NCI-H510A (cell line): ENCODE measurements at places on chromosomes 3 and 15.

DNA sequence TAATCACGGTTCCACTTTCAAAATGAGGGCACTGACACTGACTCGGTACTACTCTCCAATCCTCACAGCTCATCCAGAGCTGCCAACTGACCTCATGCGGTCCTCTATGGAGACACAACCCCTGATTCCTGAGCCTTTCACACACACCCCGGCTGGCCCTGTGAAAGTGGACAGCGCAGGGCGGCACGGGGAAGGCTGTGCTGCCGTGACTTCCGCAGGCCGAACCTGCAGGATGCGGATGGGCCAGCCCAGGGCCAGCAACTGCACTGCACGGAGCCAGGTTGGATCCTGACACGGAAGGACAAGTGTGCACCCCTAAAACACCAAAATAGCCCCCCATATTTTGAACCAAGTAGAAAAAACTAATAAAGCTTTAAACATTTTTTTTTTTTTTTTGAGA is 41.0 kb downstream of the IQSEC1 start:
- DNase-seq: no peak

- no peak for DNase-seq
Observed at GRCh38 chr15:77839456-77839855, 206.7 kb upstream of the LINGO1 start.

DNA sequence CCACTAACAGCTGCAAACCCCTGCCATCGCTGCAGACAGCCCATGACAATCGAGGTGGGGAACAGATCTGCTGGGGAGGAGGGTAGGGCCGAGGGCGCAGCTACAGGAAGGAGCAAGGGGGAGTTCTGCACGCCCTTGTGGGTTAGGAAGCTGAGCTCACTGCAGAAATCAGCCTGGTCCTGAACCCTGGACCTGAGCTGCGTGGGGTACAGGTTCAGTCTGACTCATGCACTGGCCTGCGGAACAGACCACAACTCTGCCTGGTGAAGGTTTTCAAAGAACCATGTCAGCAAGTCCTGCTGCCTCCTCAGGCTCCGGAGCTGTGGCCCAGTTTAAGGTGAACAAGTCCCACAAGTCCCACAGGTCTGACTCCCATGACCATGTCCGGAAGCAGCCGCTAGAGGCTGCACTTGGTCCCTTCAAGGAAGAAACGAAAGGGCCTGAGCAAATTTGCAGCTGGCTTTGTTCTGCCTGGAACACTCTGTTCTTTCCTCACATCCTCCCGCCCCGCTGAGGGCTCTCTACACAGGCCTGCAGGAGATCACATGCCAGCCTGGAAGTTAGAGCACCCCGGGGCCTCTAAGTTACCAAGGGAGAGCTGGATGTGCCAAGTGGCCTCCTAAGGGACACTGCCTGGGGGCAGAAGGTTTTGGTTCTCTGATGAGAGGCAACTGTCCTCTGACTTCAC is 49.4 kb upstream of the AKAP13 start:
- peak; percentile 36 for DNase-seq

DNA sequence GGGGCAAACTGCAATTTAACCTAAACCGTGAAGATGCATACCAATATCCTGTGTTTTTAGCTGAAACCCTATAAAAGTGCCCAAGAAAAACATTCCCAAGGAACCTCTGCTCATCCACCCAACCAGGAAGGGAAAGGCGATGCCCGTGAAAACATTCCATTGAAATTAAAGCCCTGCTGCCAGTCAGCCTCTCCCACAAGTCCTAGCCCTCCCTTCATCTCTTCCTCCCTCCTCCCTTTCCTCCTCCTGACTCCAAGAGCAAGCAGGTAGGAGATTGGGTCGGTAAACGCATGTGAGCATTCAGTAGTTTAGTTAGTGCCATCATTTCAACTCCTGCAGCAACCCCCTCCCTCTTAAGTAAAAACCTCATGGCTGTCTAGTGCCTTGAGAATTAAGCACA is 27.7 kb downstream of the HES1 start:
- DNase-seq: no peak

DNA sequence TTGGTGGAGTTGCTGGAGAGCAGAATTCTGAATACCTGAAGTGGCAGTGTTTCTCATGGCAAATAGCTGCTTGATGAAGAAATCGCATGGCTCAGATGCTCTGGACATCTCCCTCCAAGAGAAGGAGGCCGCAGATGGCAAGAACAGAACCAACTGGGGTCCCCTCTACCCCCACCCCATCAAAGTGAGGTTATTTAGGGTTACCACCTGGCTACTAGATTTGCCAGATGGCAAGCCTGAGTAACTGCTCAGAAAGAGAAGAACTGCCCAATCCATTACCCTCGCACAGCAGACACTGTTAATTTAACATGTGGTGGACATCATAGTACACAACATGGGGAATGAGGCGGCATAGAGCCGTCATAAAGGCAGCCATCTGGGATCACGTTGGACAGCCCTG is 30.5 kb upstream of the LIPC start:
- DNase-seq: no peak

DNA sequence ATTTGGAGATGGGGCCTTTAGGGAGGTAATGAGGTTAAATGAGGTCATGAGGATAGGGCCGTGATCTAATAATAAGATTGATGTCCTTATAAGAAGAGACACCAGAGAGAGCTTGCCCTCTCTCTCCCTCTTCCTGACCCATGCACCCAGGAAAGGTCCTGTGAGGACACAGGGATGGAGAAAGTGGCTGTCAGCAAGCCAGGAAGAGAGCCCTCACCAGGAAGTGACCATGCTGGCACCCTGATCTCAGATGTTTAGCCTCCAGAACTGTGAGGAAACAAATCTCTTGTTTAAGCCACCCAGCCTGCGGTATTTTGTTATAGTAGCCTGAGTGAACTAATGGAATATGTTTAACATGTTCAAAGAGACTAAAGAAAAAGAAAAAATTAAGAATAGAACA is 15.3 kb upstream of the GNB5 start:
- no peak for DNase-seq

- no peak for DNase-seq
Observed at GRCh38 chr3:129735638-129736037, 129.2 kb upstream of the PLXND1 start.

DNA sequence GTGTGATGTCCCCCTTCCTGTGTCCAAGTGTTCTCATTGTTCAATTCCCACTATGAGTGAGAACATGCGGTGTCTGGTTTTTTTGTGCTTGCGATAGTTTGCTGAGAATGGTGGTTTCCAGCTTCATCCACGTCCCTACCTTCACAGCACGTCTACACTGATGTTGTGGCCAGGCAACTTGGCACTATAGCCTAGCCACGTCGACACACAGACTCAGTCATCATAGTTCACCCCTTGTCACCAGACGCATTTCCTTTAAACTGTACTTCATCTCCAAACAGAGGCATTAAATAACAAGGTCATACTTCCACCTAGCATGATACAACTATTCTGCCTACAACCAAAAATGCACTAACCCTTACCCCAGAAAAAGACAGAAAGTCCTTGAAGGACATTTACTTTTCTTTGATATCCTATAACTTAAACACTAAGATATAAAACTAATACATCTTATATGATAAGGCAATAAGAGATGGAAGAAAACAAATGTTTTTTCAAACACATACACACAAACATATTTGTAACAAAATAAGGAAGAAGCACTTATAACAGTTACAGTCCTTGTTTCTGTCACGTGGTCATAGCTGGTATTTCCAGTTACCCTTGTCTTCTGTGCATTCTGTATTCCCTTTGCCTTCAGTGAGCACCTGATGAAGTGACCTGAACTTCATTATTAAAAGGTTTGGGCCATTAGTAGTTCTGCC is 121.4 kb downstream of the KLF13 start:
- DNase-seq: no peak

- no peak for DNase-seq
Observed at GRCh38 chr3:194485468-194485880, 1.3 kb downstream of the ATP13A3 start.

- DNase-seq: no peak
Observed at GRCh38 chr3:175526191-175526590, 667.1 kb downstream of the NAALADL2 start.

- no peak for DNase-seq
Observed at GRCh38 chr15:98684436-98684835, 36.1 kb downstream of the IGF1R start.

GRCh38 chr3:98817547-98818041 is 54.5 kb downstream of the ST3GAL6 start:
- DNase-seq: no peak

DNA sequence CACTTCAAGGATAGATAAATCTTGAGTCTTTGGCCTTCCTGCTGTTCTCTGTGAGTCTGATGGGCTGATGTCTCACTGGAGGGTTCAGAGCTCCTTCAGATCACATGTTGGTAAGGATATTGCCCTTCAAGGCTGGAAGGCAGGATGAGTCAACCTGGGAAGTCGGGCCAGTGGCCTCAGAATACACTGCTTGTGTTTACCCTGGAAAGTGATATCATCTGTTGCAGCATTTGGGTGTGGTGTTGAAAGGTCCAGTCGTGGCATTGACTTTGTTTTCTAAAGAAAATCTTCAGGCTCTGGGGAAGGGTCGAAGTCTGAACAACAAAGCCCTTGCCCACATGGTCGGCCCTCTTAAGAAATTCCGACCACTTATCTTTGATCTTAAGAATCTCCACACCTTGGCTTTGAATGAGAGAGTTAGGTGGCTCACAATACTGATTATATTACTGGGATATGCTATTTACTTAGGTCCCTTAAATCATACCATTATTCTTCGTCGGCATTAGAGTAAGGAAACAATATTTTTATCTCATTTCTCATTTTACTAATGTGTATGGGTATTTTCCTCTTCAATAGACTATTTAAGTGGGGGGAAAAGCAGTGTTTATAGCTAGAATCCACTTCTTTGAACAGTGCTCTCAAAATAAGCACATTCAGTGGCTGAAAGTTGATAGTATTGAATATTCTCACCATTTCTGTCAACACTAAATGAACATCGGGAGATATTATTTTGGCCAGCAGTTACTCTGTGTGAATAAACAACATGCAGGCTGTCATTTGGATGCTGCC is 303.9 kb upstream of the RASGRP1 start:
- no peak for DNase-seq

DNA sequence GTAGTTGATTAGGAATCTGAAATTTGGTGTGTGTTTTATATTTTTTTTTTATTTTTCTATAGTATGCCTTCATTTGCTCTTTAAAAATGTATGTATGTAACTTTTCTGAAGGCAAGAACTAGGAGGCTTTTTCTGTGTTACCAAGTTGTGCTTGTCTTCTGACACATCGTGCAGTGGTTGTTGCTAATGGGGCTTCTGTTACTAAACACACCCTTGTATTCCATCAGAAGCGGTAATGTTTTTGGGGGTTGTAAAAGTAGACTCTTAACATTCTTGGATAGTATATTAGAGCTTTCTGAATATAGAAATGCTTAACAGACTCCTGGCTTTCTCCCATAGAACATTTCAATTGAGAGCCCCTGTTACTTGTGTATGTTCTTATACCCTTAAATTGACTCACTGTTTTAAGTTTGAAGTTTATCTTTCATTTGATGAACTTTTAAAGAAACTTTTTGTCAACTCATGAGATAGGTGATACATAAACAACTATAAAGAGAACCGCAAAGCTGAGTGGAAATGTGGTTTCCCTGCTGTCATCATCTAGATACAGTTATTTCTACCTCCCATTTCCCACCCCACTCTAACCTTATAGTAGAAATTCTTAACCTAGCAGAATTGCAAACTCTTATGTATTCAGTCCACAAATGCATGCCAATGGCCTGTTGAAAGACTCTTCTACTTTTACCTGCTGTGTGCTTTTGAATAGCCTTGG is 2.5 kb downstream of the TIPARP start:
- DNase-seq: no peak

DNA sequence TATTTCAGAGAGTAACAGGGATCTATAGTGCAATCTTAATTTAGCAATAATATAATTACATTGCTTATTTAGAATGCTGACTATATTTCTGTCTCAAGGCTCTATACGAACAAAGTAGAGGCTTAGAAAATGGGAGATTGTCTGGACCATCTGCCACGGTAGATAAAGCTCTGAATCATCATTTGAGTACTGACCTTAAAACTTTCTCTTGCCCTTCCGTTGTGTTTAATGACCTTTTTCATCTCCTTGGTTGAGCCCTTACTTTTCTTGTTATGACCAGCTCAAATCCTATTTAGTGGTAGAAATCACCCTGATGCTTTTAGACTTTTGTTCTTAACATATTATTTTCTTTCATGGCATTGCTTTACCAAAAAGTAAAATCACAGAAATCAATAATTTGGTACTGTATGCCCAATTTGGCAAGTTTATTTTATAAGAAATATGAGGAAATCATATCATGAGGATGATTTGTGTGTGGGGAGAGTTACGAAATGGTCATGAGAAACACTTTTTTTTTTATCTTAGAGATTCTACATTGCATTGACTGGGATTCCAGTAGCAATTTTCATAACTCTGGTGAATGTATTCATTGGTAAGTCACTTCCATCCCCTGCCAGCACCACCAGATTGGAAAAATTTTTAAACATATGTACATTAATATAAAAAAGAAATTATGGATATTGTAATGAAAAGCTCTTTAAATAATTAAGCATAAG is 11.0 kb downstream of the NDUFB5 start:
- no peak for DNase-seq

DNA sequence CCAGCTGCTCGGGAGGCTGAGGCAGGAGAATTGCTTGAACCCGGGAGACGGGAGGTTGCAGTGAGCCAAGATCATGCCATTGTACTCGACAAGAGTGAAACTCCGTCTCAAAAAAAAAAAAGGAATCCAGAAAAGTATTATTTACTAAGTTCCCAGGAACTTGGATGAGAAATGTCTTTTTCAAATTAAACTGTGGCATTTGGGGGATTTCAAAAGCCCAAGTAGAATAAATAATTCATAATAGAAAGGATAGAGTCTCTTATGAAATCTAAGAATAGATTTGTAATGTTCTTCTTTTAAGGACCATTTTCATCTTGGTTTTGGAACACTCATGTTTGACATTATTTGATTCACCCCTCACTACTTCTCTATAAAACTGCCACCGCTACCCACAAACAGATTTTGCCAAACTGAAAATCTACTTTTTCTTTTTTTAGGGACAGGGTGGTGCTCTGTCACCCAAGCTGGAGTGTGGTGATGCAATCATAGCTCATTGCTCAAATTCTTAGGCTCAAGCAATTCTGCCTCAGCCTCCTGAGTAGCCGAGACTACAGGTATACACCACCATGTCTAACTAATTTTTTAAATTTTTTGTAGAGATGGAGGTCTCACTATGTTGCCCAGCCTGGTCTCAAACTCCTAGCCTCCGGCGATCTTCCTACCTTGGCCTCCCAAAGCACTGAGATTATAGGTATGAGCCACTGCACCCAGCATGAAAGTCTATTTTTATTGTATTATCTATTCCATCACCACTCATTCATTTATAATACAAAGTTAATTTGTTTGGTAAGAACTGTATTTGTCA is 99.3 kb downstream of the SENP2 start:
- DNase-seq: no peak

DNA sequence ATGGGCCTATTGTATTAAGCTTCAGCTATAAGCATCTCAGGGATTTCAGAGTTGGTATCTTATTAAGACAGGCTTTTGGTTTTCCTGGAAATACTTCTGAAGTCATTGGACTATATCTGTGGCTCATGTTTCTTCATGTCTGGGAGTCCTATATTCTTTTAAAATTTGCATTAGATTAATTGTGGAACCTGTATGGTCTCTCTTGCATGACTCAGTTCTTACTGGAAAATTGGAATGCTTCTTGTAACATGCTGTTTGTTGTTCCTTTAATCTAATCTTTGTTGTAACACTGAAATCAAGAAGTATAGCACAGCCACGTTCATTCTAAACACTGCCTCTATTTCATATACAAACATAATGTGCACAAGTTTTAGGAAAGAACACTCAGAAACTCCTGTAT is 208.1 kb downstream of the RBMS3 start:
- DNase-seq: no peak
